Stimulated activated CD4-positive, alpha-beta T cell treated with anti-CD3 and anti-CD28 coated beads, Interleukin-4, amount 100 ng/mL, for 1 hour (primary cell): ENCODE measurements at places on chromosomes 2 and 18.
A peak's percentile ranks its signal among the peaks of the same experiment; 100 is the strongest.

DNA sequence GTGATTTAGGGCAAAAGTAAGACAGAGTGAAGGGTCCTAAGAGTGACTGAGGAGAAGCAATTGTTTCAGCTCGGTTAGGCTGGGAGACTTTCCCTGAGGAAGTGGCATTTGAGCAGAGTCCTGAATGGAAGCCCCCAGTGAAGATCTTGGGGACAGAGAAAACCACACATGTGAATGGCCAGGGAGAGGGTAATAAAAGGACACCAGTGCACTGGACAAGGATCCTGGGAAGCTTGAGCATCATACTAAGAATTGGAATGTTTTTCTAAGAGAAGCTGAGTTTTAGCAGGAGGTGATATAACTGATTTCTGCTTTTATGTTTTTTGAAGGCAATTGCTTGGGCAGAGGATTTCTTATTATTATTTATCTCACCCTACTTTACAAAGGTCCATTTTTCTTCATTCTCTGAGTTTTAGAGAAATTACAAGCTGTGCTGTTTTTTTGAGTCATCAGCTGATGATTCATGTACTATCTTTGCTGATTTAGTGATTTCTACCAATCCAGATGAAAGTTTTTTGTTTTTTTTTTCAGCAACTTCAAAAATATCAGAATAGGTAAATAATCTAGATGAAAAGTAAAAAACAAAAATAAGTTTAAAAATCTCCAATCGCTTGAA, 43.5 kb downstream of the MFSD6 start:
- no peak for DNase-seq

- DNase-seq = peak; percentile 26
These were observed at the start of gene B4GALT6 for GRCh38 chr18:31684279-31685096. Gene B4GALT6 (minus strand): TSS chr18:31684581. CDS start chr18:31684426, 155 bp downstream.

DNA sequence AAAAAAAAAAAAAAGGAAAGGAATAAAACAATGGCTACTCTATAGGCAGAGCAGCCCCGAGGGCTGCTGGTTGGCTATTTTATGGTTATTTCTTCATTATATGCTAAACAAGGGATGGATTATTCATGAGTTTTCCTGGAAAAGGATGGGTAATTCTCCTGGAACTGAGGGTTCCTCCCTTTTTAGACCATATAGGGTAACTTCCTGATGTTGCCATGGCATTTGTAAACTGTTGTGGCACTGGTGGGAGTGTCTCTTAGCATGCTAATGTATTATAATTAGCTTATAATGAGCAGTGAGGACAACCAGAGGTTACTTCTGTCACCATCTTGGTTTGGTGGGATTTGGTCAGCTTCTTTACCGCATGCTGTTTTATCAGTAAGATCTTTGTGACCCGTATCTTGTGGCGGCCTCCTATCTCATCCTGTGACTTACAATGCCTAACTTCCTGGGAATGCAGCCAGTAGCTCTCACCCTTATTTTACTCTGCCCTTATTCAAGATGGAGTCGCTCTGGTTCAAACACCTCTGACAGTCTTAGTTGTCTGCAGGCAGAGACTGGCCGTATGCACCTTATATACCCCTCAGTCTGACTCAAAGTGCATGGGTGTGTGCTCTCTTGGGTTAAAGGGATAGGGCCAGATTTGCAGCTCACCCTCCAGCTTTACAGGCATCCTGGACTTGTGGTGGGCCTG, 57.7 kb downstream of the HAUS1 start:
- DNase-seq = no peak

GRCh38 chr2:233982421-233983121, 65.4 kb downstream of the TRPM8 start:
- no peak for DNase-seq

- DNase-seq = peak; percentile 8
These were observed 769 bp downstream of the FKBP1B start for GRCh38 chr2:24050041-24050979.
